ENCODE measurements at places on chromosomes 6 and 20.
A peak's percentile ranks its signal among the peaks of the same experiment; 100 is the strongest.

GRCh38 chr6:118551063-118552053, 3.3 kb downstream of the PLN start:
- DNase-seq: peak; percentile 87

DNA sequence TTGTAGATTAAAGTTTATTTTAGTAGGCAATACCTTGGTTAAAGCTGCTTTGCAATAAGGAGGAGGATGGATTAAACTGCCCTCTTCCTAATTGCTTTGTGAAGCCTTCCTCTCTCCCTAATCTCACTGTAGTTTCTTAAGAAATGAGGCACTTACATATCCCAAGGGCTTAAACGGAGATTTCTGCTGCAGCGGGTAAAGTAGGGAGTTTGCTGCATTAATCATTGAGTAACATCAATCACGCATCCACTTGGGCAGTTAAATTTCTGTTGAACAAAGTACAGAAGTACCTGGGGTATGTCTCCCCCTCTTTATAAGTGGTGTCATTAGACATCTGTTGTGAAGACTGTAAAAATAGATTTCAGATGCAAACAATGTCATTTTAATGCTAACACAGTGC, 29.5 kb upstream of the ARID1B start:
- no peak for DNase-seq

DNA sequence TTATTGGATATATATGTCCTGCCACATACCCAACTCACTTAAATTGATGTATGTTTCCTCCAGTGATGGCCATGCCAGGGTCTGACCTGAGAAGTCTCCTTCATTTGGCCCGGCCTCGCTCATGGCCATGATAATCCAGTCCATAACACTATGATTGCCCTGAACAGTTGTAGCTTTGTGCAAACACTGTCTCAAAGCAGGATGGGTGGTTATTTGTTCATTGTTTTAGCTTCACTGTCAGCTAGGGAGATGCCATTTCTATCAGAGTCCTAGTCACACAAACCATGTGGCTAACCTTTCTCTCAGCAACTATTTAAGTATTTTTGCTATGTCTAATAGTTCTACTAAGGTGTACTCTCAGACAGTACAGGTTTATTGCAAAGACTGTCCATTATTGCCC, 47.6 kb upstream of the ZNF337 start:
- no peak for DNase-seq

GRCh38 chr6:147879031-147879580, 370.6 kb downstream of the SAMD5 start:
- DNase-seq: no peak

GRCh38 chr6:6892744-6893583, 214.8 kb upstream of the RREB1 start:
- DNase-seq: no peak

GRCh38 chr6:152273002-152273401, 364.2 kb downstream of the SYNE1 start:
- DNase-seq: no peak

DNA sequence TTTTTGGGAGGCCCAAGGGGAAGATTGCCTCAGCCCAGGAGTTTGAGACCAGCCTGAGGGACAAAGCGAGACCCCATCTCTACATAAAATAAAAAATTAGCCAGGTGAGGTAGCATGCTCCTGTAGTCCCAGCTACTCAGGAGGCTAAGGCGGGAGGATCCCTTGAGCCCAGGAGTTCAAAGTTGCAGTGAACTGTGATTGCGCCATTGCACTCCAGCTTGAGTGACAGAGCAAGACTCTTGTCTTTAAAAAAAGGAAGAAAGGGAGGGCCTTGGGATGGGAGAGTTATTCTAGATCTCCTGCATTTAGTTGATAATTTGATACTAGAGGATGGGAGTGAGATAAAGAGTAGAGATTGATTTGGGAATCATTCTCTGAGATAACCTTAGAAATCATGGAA, 68.1 kb downstream of the ITCH start:
- no peak for DNase-seq

GRCh38 chr6:111464184-111464583, 18.8 kb downstream of the REV3L start:
- no peak for DNase-seq

- DNase-seq: no peak
Measured at GRCh38 chr20:11403711-11404110, 514.0 kb upstream of the BTBD3 start.

All from AML-193 (cell line).